ENCODE measurements at places on chromosomes 6 and 20.

DNA sequence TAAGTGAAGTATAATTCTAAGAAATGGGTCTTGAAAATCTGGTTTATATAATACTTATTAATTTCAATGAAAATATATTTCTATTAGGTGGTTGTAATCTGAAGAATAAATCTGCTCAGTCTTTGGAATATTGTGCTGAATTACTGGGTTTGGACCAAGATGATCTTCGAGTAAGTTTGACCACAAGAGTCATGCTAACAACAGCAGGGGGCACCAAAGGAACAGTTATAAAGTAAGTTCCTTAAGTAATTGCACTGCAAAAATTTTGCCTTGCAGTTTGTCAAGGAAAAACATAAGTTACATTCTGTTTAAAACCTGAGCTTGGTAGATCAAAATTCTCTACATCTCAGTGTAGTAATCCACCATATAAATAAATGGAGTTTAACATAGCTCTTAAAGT lies 106.0 kb downstream of the MYO6 start:
- DNase-seq = no peak

DNA sequence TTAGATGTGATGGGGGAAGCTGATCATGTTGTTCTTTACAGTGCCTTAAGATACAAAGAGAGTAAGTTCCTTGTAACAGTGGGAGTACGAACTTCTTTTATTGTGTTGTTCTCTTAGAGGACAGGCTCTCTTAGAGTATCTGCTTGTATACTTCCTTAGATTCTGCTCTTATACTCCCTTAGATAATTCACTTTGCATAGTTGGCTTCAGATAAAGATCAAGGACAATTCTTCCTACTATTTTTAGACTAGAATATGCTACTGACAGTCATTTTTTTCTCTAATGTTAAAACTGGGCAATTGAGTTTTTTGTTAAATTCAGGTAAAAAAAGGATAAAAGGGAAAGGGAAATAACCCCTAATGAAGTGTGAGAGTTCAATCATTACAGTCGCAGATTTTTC lies 138.7 kb downstream of the MYB start:
- no peak for DNase-seq

DNA sequence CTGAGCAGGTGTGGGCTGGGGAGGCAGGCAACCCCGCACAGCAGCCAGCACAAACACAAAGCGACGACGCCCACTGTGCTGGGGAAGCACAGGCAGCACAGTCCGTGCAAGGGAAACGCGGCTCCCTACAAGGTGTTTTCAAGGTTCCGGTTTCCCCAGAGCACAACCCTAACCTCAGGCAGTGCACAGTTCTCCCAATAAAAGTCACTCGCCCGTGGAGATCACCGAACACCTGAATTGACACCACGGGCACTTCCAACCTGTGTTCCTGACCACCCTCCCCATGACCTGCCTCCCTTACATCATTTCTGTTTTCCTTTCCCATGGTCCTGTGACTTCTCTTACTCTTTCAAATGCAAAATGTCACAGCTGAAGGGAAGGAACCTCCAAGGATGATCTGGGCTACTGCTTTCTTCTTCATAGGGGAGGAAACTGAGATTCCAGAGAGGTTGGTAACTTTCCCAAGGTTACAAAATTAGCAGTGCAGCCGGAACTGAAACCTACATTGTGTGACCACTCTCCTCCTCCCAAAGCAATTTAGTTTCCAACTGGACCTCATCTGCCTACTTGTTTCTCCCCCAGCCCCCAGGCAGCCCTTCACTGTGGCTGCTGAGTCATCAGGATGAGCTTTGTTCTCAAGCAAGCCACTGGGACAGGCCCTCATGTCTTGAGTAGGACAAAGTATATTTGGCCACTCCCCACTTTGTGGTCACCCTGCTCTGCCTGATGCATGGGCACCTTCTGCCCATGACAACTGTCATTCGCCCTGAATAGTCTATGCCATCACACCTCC lies 125.3 kb downstream of the ATXN1 start:
- DNase-seq = no peak

DNA sequence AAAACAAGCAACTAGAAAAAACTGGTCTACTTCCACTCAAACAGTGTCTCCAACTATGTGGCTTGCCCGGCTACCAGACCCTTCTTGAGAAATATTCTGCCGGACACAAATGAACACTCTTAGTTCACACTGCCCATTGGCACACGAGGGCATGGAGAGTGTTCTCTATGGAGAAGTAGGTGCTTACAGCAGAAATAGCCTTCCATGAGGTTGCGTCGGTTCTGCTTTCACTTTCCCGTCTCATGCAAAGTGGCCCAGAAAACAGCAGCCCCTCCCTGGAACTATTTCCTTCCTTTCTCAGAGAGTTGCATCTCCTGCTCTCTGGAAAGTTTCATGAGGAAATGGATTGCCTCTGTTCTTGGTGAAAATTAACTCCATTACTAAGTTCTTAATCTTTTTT lies 9.5 kb upstream of the HLA-DOA start:
- no peak for DNase-seq

DNA sequence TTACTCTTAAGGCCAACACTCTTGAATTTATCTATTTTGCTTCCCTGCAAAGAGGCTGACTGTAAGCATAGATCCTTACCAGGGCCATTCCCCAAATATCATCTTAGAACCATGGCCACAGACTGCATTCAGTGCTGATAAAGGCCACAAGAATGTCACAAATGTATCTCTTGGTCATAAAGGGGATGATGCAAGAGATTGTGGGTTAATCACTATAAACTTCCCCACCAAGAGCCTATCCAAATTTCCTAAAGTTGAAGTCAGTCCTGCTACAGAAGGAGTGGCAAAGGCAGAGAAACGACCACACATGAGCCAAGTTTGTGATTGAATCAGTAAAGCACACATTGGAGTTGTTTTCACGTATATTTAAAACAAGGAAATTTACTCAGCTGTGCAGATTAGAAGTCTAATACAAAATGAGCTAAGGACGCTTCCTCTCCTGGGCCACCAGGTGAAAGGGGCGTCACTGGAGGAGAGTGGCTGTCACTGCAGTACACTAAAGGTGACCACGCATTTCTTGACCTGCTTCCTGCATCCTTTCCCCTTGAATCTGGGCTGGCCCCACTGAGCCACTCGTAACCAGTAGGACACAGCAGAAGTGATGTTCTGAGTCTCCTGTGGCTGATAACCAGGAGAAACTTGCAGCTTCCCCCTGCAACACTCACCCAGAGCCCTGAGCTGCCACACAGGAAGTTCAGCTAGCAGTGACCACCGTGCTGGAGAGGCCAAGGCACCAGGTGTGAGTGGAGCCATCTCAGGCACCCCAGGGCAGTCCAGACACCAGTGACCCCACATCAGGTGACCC lies 181.9 kb downstream of the SYNDIG1 start:
- no peak for DNase-seq

GRCh38 chr20:47225458-47225857 lies 131.0 kb downstream of the ZMYND8 start:
- no peak for DNase-seq

DNA sequence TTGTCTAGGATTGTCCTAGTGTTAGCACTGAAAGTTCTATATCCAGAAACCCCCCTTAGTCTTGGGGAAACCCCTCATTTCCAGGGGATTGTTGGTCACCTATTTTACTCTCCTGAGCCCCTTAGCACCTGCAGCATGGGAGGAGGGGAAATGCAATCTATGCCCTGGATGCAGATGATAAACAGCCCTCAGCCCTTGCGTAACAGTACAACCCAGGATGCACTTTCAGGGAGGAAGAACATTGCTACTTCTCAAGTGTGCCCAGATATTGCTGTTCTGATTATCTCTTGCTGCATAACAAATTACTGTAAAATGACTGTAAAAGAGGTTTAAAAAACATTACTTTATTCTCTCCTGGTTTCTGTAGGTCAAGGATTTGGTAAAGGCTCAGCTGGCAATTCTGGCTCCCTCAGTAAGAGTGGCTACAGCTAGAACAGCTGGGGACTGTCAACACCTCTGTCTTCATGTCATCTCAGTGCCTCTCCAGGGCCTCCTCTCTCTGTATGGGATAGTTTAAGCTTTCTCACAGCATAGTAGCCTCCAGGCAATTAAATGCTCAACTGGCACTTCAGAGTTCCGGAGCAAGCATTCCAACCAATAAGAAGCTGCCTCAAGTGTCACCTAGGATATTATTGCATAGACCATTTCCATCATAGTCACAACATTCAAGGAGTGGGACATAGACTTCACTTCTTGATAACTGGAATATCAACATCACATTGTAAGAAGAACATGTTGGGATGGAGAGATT lies 117.8 kb upstream of the FOXO3 start:
- DNase-seq = no peak

DNA sequence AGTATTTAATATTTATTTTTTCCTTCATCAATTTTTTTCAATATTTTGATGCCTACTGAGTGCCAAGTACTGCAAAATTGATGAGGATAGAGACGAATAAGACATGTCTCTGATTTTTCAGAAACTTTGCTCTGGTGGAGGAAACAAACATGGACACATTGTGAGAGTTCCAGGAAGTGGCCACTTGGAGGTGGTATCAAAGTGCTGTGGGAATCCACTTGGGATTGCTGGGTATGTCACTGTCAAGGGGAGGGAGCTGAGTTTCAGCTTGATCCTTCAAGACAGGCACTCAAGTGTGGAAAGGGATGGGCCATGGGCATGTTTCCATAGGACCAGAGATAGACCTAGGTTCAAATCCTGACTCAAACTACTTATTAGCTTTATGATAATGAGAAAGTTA lies 24.5 kb upstream of the ABCC10 start:
- no peak for DNase-seq

DNA sequence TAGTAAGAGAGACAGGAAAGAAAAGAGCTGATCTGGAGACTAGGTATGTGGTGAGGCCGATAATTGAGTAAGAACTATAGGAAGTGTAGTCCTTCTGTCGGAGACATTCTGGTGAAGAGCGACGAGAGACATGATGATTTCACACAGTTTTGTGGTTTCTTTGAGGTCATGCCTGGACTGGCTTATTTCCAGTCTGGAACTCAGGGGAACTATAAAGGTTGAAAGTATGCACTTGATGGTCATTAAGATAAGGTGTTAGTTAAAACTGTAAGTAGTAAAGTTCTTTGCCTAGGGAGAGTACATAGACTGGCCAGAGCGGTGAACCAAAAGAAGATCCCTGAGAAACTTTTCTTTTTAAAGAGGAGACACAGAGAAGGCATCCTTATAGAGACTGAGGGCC lies 68.8 kb downstream of the RFX6 start:
- DNase-seq = no peak

DNA sequence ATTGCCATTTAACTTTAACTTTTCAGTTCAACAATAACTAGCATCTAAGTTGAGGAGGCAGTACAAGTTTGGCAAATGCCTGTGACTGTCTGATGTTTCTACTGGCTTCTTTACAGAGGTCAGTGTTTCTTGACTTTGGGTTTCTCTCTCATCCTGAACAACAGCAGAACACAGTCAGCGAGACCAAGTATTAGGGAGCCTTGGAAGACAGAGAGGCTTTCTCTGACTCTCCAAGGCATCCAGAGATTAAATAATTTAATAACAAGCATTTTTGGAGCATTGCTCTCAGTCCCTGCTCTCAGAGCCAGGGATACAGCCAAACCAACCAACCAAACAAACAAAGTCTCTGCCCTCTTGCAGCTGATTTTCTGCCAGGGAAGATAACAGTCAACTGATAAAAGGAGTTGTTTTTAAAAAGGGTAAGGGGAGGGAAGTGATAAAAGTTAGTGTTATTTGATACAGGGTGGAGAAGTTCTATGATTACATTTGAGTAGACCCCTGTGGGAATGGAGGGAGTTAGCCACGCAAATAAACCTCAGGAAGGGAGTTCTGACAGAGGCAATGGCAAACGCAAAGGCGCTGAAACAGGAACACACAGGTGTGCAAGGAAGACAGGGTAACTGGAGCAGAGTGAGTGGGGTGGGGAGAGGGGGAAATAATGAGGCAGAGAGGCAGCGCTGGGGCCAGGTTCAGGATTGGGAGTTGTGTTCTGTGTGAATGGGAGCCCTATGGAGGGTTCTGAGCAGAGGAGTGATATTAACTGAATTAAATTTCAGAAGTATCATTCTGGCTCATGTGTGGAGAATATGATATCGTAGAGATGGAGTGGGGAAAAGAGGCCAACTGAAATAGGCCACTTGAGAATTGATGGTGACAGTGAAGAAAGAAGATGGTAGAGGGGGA lies 55.2 kb downstream of the SEL1L2 start:
- no peak for DNase-seq

- DNase-seq = no peak
Observed at GRCh38 chr6:53309901-53310300, 38.8 kb downstream of the ELOVL5 start.

- DNase-seq = peak; percentile 63
Observed at GRCh38 chr6:13336553-13336952, 8.2 kb upstream of the TBC1D7 start.

DNA sequence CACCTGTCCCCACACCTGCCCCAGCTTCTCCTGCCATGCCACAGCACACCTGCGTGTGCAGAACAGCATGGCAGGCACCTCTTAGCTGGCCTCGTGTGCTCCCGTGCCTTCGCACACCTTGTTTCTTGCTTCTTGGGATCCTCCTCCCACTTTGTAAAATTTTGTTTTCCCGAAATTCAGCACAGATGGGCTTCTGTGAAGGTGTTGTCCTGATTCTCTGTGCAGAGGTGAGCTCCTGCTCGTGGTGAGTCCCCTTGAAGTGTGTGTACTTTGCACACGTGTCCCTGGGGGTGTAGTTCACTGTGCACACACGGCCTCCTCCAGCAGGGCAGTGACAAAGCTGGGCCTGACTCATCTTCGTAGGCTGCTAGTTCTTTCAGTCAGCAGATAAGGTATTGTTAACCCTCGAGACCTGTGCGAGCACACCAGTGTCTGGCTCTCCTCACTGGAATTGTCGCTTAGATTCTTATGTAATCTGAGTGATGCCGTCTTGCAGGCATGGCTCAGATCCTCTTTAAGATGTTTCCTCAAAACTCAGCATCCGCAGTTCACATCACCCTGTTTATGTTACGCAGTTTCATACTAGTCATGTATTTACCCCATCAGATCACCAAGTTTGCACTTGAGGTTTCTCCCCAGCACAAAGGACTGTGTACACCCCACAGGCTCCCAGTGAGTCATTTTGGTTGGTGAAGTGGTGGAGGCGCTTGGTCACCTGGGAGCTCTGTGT lies 77.7 kb downstream of the CDYL start:
- no peak for DNase-seq

DNA sequence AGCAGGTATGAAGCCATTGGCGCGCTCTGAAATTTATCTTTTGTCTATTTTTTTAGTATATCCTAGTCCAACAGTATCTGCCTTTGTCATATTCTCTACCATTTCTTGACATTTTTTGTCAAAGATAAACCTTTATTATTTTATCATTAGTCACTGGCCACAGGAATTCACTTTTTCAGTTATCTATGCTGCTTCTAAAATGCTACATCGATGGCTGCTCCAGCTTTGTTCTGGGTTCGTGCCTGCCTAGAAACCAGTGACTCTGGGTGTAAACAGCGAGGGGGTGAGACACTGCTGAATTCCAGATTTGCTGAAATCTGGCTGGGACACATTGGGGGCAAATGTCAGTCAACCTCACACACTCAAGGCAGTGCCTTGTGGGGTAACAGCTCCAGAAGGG lies 193.4 kb downstream of the CDC5L start:
- DNase-seq = no peak

DNA sequence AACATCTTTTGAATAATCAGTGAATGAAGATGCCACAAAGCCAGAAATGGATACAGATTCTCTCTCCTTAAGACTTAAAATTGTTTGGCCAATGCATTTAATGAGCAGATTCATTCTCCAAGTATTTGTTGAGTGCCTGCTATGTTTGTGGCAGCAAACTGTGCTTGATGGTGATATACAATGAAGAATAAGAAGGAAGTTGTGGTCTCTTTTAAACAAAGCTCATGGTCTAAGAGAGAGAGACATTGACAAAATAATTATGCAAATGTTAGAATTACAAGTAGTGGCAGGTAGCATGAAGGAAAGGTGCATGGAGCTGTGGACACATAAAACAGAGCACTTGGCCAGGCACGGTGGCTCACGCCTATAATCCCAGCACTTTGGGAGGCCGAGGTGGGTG lies 28.3 kb downstream of the NFATC2 start:
- DNase-seq = no peak

Data from iPS DF 19.7 (cell line).